Neural crest cell (in vitro differentiated cells): ENCODE measurements at places on chromosomes 5 and 9.

- no peak for DNase-seq
- no peak overlapping the region for H3K27ac ChIP-seq
- peaks cover 27% of the 10 kb centered on the region for H3K4me1 ChIP-seq
- no peak overlapping the region for H3K4me3 ChIP-seq
- H3K27me3 ChIP-seq = no peaks in the 10 kb centered on the region
- no peaks in the 10 kb centered on the region for H3K36me3 ChIP-seq
These were observed 80.9 kb downstream of the PPP2R2B start for GRCh38 chr5:146797658-146798057.

DNA sequence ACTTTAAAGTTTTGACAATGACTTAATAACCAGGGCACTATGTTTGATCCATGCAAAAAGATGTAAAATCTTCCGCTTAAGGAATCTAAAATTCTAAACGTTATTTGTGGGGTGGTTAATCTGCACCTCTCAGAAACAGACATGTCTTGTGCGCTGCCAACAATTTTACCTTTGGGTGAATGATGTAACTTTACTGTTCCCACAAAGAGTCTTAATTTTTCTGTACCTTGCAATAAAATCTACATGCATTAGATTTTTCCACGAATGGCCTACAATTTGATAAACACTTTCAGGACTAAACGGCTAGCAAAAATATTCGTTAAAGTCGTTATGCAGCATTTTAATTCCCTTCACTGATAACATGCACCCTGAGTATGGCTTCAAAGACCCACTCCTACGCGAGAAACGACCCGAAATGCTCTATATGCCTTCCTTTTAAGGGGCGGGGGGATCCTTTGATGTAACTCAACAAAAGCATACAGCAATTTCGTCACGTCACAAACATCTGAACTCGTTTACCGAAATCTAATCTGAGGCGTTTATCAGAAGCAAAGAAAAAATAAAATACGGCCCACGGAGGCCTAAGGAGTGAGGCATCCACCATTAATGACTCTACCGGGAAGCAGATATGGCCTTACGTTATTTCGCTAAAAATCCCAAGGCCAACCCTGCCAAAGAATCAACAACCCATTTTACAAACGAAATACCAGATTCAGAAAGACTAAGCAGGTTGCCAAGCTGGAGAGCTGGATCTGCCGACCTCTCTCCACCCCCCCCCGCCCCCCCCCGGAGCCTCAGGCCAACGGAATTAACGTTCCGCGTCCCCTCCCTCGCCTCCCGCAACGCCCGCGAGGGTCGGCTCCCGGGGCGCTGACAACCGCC is 621 bp downstream of the AK6 start:
- peak overlapping the region; percentile 99 for H3K4me3 ChIP-seq
- no peaks in the 10 kb centered on the region for H3K27me3 ChIP-seq
- peaks cover 4% of the 10 kb centered on the region for H3K36me3 ChIP-seq
- H3K4me1 ChIP-seq = peaks cover 36% of the 10 kb centered on the region
- DNase-seq = no peak
- peak overlapping the region; percentile 99 for H3K27ac ChIP-seq

GRCh38 chr9:20552874-20553557 is 69.3 kb downstream of the MLLT3 start:
- peaks cover 29% of the 10 kb centered on the region for H3K4me1 ChIP-seq
- H3K27me3 ChIP-seq = no peaks in the 10 kb centered on the region
- H3K36me3 ChIP-seq = no peaks in the 10 kb centered on the region
- no peak for DNase-seq

- no peak for DNase-seq
- no peaks in the 10 kb centered on the region for H3K4me1 ChIP-seq
- H3K4me3 ChIP-seq = no peak overlapping the region
- no peak overlapping the region for H3K27ac ChIP-seq
These were observed 1326.8 kb downstream of the PTPRD start for GRCh38 chr9:9286001-9286400.

GRCh38 chr5:129771058-129771838 is 23.4 kb downstream of the MINAR2 start:
- DNase-seq = peak; percentile 66
- no peaks in the 10 kb centered on the region for H3K36me3 ChIP-seq
- no peak overlapping the region for H3K4me3 ChIP-seq
- peaks cover 2% of the 10 kb centered on the region for H3K27me3 ChIP-seq
